ENCODE measurements at places on chromosomes 12 and 14.

- no peak for DNase-seq
These were observed 22.5 kb downstream of the PARP2 start for GRCh38 chr14:20365928-20366327.

- DNase-seq = peak; percentile 81
These were observed 212.8 kb downstream of the KIF21A start for GRCh38 chr12:39230086-39230485.

GRCh38 chr12:76272287-76272686 is 75.9 kb downstream of the BBS10 start:
- DNase-seq = no peak

DNA sequence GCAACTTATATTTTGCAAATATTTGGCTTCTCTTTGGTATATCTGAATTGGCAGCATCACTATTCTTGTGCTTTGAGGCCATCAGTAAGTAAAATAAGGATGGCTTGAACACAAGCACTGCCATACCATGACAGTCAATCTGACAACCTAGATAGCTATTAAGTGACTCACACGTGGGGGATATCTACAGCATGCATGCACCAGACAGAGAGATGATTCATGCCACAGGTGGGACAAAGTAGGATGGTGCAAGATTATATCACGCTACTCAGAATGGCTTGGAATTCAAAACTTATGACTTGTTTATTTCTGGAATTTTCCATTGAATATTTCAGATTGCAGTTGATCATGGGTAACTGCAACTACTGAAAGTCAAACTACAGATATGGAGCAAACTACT is 675.6 kb upstream of the MDGA2 start:
- peak; percentile 59 for DNase-seq

Measured in M059J (cell line).